ENCODE measurements at places on chromosomes 12 and 14.

GRCh38 chr12:129269756-129270495 lies 416.6 kb downstream of the GLT1D1 start:
- H3K4me1 ChIP-seq, result no peaks in the 10 kb centered on the region
- no peak overlapping the region for H3K4me3 ChIP-seq
- no peaks in the 10 kb centered on the region for H3K36me3 ChIP-seq
- no peaks in the 10 kb centered on the region for H3K27me3 ChIP-seq
- no peak for DNase-seq

DNA sequence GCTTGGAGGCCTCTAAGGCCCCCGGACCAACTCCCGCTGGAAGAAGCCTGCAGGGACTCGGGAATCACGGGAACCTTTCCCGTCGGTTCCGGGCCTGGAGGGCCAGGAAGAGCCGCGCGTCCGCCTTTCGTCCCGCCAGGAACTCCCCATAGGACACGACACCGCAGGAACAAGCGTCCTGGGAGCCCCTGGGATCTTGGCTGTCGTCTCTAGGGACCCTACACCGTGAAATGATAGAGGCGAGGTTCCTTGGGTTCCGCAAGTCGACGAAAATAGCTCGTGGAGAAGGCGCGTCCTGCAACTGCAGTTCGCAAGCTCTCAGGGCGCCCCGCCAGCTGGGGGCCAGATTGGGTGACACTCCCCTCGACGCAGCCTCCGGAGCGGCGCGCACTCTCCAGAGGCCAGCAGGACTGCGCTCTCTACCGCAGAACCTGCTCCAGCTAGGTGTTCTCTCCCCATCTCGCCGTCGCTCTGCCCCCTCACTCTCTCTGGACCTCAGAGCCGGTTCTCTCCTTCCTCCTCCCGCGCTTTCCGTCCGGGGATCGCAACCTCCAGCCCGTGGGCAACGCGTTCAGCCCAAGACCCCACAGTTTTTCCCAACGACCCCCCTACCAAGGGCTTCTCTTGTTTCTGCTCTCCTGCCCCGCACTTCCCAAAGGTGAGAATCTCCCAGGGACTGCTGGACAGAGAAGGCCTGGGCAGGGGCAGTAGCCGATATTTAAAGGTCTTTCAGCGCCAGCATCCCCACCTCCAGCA lies 776 bp downstream of the BMP4 start:
- peaks cover 26% of the 10 kb centered on the region for H3K4me1 ChIP-seq
- H3K27ac ChIP-seq, result no peak overlapping the region
- H3K4me3 ChIP-seq, result peak overlapping the region; percentile 46
- H3K36me3 ChIP-seq, result no peaks in the 10 kb centered on the region

DNA sequence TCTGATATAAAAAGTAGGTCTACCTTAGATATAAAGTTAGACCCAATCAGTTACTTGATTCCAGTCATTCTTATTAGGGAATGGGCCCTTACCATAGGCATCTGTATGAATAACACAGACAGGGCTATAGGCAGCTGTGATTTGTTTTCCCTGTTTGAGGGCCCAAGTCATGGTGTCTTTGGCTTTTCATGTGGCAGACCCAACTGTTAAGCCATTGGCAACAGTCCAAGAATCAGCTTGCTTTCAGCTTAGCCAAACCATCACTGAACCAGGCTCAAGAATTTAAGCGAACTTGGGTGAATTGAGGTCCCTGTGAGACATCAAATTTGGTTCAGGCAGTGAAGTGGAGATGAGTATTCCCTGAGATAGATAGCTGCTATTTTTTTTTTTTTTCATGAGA lies 111.2 kb downstream of the LRRIQ1 start:
- DNase-seq, result no peak
- no peaks in the 10 kb centered on the region for H3K36me3 ChIP-seq

- H3K4me1 ChIP-seq, result no peaks in the 10 kb centered on the region
- DNase-seq, result no peak
- no peak overlapping the region for H3K4me3 ChIP-seq
- H3K27me3 ChIP-seq, result no peaks in the 10 kb centered on the region
Observed at GRCh38 chr14:33287189-33287588, 348.5 kb downstream of the NPAS3 start.

GRCh38 chr14:102551995-102552705 lies 40.3 kb upstream of the RCOR1 start:
- H3K27me3 ChIP-seq, result peaks cover 4% of the 10 kb centered on the region
- no peaks in the 10 kb centered on the region for H3K36me3 ChIP-seq
- peaks cover 11% of the 10 kb centered on the region for H3K4me1 ChIP-seq
- H3K4me3 ChIP-seq, result no peak overlapping the region
- no peak overlapping the region for H3K27ac ChIP-seq
- no peak for DNase-seq

- H3K27me3 ChIP-seq, result no peaks in the 10 kb centered on the region
- no peaks in the 10 kb centered on the region for H3K4me1 ChIP-seq
Observed at GRCh38 chr14:72256055-72256454, 323.8 kb downstream of the RGS6 start.
